ENCODE measurements at places on chromosomes 4 and X. TPM values are rescaled to one million over a fixed set of nuclear protein-coding genes. Genes with fewer than 3 reads are reported as not detected.

- H3K4me1 ChIP-seq: peaks cover 9% of the 10 kb centered on the region
- no peaks in the 10 kb centered on the region for H3K36me3 ChIP-seq
- H3K4me3 ChIP-seq: peak overlapping the region; percentile 61
- peaks cover 21% of the 10 kb centered on the region for H3K27me3 ChIP-seq
- DNase-seq: peak; percentile 76
These were observed 15.8 kb upstream of the SLC25A4 start for GRCh38 chr4:185127021-185127925.

GRCh38 chr4:112523008-112523721, 7.2 kb upstream of the NEUROG2 start:
- H3K4me1 ChIP-seq: peaks cover 14% of the 10 kb centered on the region
- no peaks in the 10 kb centered on the region for H3K36me3 ChIP-seq
- DNase-seq: no peak
- peak overlapping the region; percentile 34 for H3K4me3 ChIP-seq

DNA sequence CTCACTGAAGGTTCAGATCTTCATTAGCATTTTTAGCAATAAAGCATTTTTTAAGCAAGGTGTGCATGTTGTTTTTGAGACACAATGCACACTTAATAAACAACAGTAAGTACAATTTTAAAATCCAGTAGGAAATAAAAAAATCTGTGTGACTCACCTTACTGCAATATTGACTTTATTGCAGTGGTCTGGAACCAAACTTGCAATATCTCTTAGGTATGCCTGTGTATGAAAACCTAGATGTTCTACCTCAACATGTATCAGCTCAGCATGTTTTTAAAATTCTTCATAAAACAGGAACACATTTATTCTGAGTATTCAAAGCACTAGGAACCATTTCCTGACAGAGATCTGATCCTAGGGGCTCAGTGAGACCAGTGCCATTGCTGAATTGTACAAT, 26.7 kb downstream of the NR0B1 start:
- H3K36me3 ChIP-seq: no peaks in the 10 kb centered on the region
- H3K27ac ChIP-seq: no peak overlapping the region
- H3K4me1 ChIP-seq: no peaks in the 10 kb centered on the region
- no peaks in the 10 kb centered on the region for H3K27me3 ChIP-seq

GRCh38 chrX:24963823-24964222, 51.9 kb downstream of the ARX start:
- no peaks in the 10 kb centered on the region for H3K4me1 ChIP-seq
- H3K27me3 ChIP-seq: no peaks in the 10 kb centered on the region
- DNase-seq: no peak
- no peak overlapping the region for H3K4me3 ChIP-seq
- H3K27ac ChIP-seq: no peak overlapping the region

DNA sequence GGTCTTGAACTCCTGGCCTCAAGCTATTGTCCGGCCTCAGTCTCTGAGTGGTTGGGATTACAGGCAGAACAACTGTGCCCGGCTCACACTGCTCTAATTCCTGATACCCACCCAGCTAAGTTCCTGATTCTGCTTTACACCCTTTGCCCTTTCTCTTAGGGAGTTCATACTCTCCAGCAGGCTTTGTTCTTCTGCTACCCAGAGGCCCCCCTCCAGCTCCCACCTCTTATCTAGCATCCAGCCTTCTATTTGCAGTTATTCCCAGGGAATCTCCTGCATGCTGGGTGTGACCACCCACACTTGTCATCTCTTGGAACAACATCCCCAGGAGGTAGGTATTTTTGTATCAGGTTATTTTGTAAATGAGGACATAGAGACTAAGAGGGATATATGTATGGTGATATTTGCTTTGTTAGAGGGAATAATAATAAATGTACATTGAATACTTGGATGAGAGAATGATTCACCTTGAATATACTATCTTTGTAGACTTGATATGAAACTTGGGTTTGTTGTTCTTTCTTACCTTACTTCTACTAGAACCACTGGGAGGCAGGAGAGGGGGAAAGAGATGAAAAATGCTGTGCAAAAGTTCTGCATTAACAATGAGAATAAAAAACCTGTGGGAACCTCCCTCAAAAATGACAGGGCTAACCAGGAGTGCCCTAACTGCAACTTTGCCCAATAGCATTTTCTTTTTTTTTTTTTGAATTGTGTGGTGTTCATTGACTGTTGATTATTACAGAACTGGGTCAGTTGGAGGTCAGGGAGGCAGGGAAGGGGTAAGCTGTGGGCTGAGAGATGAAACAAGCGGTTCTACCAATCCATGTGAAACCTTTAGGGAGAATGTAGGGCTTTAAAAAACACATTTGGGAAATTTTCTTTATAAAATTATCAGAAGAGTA, 157.4 kb downstream of the SPRY1 start:
- no peaks in the 10 kb centered on the region for H3K27me3 ChIP-seq
- DNase-seq: no peak
- peaks cover 27% of the 10 kb centered on the region for H3K4me1 ChIP-seq

GRCh38 chr4:165325732-165326512, 1.5 kb upstream of the MSMO1 start:
- peaks cover 5% of the 10 kb centered on the region for H3K4me1 ChIP-seq
- H3K27me3 ChIP-seq: no peaks in the 10 kb centered on the region
- peak overlapping the region; percentile 92 for H3K4me3 ChIP-seq
- H3K36me3 ChIP-seq: peaks cover 4% of the 10 kb centered on the region

DNA sequence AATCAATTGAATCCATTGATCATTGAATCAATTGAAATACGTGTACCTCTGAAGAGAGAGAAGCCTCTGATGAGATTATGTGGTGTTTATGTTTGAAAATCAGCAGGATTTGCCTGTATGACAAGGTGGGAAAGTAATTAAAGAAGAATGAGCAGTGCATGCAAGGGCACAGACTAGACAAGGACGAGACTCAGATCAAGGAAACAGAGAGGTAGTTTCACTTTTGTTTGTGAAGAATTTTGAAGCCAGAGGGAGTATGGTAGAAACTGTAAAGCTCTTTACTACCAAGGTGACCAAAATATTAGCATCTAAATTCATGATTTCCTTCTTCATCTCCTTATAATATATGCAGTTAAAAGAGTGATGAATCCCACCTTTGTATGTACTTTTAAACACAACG, 1830.0 kb upstream of the IGFBP7 start:
- no peaks in the 10 kb centered on the region for H3K27me3 ChIP-seq
- no peak overlapping the region for H3K27ac ChIP-seq
- no peak overlapping the region for H3K4me3 ChIP-seq

DNA sequence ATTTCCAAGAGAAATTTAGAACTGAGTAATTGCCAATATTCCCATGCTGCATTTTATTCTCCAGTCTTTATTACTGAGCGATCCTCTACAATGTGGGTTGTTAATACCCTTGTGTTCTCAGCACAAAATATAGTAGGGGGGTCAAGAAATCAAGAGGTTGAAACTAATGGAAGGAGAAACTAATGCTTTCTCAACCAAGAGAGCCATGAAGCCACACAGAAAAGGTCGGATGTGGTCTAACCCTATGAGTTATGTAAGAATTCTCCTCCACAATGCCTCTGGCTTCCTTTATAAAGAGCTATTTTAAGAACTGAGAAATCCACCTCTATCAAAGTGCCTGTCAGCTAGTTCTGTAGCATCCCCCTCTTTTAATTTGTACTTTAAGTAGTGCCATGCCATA, 268.5 kb downstream of the CHIC1 start:
- DNase-seq: no peak
- H3K36me3 ChIP-seq: no peaks in the 10 kb centered on the region
- H3K27ac ChIP-seq: no peak overlapping the region
- no peaks in the 10 kb centered on the region for H3K4me1 ChIP-seq

Gene IL3RA
- total RNA-seq: 43.0 TPM

DNA sequence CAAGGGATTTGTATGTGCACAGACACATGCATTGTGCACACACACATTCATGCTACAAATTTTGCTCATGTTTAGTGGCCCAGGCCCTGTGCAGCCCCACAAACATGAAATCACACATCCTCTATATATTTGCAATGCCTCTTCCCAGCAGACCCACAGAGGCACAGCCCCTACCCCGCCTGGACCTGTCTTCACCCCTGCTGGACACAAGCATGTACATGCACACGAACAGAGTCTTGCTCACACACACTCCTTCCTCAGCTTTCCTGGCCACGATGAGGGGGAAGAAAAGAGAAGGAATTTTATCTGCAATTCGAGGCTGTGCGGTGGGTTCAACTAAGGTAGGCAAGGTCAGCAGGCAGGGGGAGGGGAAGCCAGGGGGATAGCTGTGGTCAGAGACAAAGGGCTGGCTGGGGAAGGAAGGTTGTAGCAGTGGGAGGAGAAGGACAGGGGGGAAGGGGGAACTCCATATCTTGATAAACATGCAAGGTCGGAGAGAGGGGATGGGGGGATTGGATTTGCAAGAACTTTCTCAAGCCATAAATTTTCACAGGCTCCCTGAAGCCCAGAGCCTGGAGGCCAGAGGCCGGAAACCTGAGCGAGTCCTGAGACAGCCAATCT, 156.4 kb downstream of the EFNB1 start:
- H3K27me3 ChIP-seq: no peaks in the 10 kb centered on the region
- DNase-seq: no peak
- H3K27ac ChIP-seq: no peak overlapping the region
- no peaks in the 10 kb centered on the region for H3K36me3 ChIP-seq
- H3K4me1 ChIP-seq: no peaks in the 10 kb centered on the region

DNA sequence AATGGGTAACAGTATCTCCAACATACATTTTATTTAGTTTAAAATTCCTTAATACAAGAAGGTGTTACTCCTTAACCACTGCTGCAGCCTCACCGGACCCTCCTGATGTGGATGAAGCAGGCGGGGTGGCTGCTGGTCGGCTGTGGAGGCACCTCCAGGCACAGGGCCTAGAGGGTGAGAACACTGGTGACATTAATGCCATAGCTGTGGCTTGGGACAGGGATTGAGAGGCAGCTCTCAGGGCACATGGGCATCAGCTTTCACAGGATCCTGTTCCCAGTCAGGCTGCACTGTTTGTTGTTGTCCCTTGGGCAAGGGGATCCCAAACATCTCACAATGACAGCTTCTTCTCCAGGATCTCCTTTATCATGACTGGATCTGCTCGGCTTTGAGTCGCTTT, 90.0 kb downstream of the GATB start:
- no peak overlapping the region for H3K4me3 ChIP-seq
- H3K4me1 ChIP-seq: no peaks in the 10 kb centered on the region
- no peaks in the 10 kb centered on the region for H3K27me3 ChIP-seq

Gene SLC25A31
- not detected for total RNA-seq

- no peaks in the 10 kb centered on the region for H3K27me3 ChIP-seq
- no peak overlapping the region for H3K27ac ChIP-seq
- no peak overlapping the region for H3K4me3 ChIP-seq
- H3K36me3 ChIP-seq: no peaks in the 10 kb centered on the region
These were observed 55.4 kb upstream of the GRPR start for GRCh38 chrX:16067886-16068515.

- no peak for DNase-seq
- no peaks in the 10 kb centered on the region for H3K4me1 ChIP-seq
- no peaks in the 10 kb centered on the region for H3K36me3 ChIP-seq
These were observed 206.3 kb upstream of the ANXA3 start for GRCh38 chr4:78345237-78345636.

DNA sequence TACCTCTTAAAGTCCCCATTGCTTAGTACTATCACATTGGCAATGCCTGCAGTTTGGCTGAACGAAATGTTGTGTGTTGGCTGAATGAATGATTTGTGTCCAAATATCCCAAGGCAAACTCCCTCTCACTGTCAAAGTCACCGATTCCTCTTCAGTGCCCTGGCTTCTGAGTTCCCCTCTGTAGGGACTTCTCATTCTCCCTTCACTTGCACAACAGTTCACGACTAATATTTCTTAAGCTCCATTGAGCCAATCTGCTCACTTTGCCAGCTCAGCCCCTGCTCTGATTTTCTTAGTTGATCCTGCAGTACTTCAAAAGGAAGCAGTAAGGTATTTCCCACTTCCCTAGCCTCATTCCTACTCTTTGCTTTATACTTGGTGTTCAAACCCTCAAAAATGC, 21.9 kb upstream of the PACRGL start:
- no peak overlapping the region for H3K4me3 ChIP-seq
- H3K4me1 ChIP-seq: no peaks in the 10 kb centered on the region
- no peak overlapping the region for H3K27ac ChIP-seq

- H3K4me1 ChIP-seq: no peaks in the 10 kb centered on the region
- H3K27ac ChIP-seq: no peak overlapping the region
- no peak overlapping the region for H3K4me3 ChIP-seq
- H3K36me3 ChIP-seq: peaks cover 5% of the 10 kb centered on the region
These were observed 64.0 kb downstream of the HHIP start for GRCh38 chr4:144709793-144710525.

Gene SMIM10
- 5.2 TPM for total RNA-seq

- no peaks in the 10 kb centered on the region for H3K36me3 ChIP-seq
- no peak overlapping the region for H3K4me3 ChIP-seq
These were observed 135.5 kb downstream of the TLL1 start for GRCh38 chr4:166008510-166008909.

Gene ASB11
- total RNA-seq: 0.17 TPM

Gene PCDH19
- total RNA-seq: 0.17 TPM

DNA sequence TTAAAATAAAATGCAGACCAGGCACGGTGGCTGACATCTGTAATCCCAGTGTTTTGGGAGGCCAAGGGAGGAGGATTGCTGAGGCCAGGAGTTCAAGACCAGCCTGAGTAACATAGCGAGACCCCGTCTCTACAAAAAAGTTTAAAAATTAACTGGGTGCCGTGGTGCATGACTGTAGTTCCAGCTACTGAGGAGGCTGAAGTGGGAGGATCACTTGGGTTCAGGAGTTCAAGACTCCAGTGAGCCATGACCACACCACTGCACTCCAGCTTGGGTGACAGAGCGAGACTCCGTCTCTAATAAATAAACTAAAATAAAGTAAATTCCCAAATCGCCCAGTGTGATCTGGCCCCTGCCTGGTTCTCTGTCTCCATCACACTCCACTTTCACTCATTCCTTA, 43.7 kb downstream of the TENM3 start:
- no peak overlapping the region for H3K4me3 ChIP-seq
- no peaks in the 10 kb centered on the region for H3K36me3 ChIP-seq
- DNase-seq: no peak
- no peaks in the 10 kb centered on the region for H3K4me1 ChIP-seq

Gene ZNF711
- 1.8 TPM for total RNA-seq

DNA sequence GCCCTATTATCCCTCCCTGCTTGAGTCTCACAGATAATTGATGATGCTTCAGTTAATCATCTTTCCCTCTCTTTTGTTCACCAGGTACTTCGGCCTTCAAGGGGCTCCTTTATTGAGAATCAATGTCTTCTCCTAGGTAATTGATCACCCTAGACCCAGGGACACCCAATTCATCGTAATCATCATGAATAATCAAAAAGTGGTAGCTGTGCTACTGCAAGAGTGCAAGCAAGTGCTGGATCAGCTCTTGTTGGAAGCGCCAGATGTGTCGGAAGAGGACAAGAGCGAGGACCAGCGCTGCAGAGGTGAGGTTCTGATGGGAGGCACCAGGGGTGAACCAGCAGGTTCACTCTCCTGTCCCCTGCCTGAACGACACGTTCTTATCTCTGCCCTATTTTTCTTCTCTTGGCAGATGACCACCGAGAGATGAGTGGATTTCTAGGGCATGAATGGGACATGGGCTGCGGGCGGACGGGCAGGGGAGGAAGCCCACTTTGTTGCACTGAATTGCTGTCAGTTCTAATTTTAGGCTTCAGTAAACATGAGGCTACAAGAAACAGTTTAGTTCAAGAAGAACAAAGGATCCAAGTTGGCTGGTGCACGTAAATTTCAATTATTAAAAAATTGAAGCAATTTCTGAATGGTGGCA, 80.5 kb downstream of the ALPK1 start:
- H3K4me1 ChIP-seq: no peaks in the 10 kb centered on the region
- no peak for DNase-seq
- no peak overlapping the region for H3K4me3 ChIP-seq
- H3K27me3 ChIP-seq: no peaks in the 10 kb centered on the region
- peaks cover 13% of the 10 kb centered on the region for H3K36me3 ChIP-seq
- no peak overlapping the region for H3K27ac ChIP-seq

GRCh38 chr4:175252642-175253041, 334.5 kb downstream of the ADAM29 start:
- no peaks in the 10 kb centered on the region for H3K4me1 ChIP-seq
- no peak for DNase-seq
- no peaks in the 10 kb centered on the region for H3K36me3 ChIP-seq
- no peak overlapping the region for H3K4me3 ChIP-seq
